Fibroblast of upper back skin (primary cell): ENCODE measurements at places on chromosomes 2 and 18.

DNA sequence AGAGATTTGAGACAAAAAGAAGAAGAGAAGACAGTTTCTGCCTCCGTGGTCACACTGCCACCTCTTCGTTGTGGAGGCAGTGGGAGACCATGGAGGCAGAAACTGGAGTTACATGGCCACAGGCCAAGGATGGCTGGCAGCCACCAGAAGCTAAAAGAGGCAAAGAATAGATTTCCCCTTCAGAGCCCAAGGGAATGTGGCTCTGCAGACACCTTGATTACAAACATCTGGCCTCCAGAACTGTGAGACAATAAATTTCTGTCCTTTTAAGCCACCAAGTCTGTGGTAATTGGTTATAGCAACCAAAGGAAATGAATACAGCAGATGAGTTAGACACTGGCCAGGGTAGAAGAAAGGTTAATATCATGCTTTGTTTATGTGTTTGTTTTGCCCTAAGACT lies 420.4 kb upstream of the LYPD1 start:
- no peak for DNase-seq

GRCh38 chr18:48798334-48799245 lies 152.2 kb downstream of the SMAD7 start:
- DNase-seq, result no peak

DNA sequence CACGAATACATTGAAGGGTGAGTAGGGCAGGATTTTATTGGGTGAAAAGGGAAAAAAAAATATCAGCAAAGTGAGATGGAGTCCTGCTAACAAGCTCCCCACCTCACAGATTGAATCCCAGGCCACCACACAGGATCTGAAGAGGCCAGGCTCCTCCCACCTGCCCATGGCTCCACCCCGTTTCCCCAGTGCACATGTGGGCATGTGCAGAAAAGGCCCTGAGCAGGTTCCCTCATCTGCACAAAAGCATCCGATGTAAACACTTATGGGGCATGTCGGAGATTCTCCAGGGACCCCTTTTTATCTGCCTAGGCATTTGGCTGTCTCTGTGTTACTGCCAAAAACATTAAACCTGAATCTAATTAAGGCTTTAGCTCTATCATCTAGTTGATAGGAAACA lies 35.2 kb downstream of the SKA1 start:
- DNase-seq, result no peak

GRCh38 chr2:180495606-180496005 lies 484.8 kb upstream of the UBE2E3 start:
- peak; percentile 22 for DNase-seq

- peak; percentile 41 for DNase-seq
Measured at GRCh38 chr2:85723707-85724360, 29.7 kb downstream of the GNLY start.

GRCh38 chr2:75729861-75730260 lies 19.1 kb upstream of the GCFC2 start:
- no peak for DNase-seq

GRCh38 chr2:192298664-192299063 lies 103.9 kb upstream of the TMEFF2 start:
- peak; percentile 6 for DNase-seq

DNA sequence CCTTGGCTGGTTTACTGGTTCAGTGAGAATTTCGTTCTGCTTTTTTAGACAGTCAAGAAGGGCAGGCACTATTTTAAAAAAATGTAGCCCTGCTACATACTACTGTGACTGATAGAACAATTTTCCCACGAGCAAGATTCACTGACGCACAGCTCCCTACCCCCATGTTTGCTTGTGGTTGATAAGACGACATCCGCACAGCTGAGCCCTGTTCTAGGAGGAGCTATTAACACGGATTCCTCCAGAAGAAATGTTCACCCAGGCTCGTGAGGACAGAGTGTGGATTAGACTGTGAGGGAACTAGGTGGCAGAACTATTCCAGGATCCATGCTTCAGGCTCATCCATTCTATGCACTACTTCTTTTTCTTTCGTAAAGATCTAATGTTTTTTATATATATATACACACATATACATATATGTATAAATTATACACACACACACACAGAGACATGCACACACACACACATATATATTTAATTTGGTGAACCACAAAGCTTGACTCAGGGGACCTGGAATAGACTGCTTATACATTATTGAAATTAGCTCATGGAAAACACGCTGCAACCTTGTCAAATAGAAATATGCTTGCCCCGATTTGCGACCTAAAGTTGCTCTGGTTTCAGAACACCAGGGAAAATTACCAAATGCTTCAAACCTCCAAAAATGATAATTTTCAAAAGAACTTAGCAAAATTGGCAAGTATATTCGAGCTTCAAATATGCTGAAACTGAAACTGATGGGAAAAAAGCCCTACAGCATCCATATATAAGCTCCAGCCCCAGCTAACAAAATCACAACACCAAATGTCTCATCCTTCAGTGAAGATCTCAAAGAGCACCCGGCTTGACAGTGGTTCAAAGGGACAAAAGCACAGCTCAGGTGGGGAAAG lies 370.4 kb downstream of the SOCS6 start:
- no peak for DNase-seq

- peak; percentile 67 for DNase-seq
Measured at GRCh38 chr2:17470855-17471641, 47.2 kb downstream of the RAD51AP2 start.

GRCh38 chr2:183993052-183993451 lies 605.3 kb upstream of the ZNF804A start:
- DNase-seq, result no peak

DNA sequence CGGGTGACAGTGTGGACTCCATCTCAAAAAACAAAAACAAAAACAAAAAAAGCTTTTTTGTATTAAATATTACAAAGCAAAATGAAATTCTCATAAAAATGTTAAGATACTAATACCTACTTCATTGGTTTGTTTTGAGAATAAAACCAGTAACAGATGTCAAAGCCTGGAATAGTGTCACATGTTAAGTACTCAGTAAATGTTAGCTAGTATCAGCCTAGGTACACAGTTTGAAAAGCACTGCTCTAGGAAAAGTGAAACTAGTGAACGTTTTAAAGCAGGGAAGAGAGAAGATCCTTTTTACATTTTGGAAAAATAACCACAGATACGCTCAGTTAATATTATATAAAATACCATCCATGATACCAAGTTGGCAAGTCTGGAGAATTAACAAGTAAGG lies 37.1 kb upstream of the ADAM17 start:
- no peak for DNase-seq

DNA sequence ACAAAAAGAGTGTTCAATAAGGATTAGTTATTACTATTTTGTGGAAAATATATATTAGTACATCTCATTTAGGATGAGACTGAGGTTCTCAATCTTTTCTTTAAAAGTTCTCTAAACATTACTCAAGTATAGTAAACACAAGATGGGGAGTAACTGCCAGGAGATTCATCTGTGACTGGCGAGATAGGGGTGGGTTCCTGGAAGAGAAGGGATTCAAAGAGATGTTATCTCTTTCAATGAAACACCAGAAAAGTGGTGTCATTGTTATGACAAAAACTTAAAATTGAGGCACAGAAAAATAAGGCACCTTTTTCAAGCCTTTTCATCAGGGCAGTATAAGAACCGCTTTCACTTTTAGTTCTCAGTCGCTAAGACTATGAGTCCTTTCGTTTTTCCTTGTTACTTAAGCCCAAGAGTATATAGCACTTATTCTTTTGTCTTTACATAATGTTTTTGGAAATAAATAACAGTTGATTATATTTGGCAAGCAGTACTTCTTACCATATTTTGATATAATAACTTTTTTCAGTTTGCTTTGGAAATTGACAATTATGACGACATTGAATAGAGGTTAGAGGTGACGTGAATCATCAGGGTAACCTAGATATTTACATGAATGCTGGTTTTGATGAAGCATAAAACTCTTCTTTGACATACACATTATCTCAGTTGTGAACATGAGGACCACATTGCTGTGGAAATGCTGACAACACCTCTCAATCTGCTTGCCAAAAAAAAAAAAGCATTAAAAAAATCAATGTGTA lies 393.9 kb upstream of the TCF4 start:
- no peak for DNase-seq

GRCh38 chr18:63321291-63321690 lies 1.7 kb upstream of the BCL2 start:
- no peak for DNase-seq

DNA sequence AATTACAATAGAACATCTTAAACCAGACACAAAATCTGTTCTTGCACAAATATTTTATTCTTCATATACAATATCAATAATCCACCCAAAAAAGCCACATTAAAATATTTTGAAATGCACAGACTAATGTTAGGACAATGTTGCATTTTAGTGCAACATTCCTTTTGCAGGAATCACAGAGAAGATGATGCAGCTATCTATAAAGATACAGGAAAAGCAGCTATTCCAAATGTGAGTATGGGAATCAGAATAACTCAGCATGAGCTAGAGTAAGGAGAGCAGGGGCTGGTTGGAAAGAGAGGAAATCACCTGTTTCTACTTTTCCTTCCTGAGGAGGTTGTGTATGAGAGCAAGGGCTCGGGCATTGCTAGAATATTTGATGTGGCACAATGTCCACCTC lies 4.8 kb downstream of the C2orf66 start:
- DNase-seq, result peak; percentile 31

GRCh38 chr2:66445925-66446871 lies 11.3 kb downstream of the MEIS1 start:
- peak; percentile 70 for DNase-seq

DNA sequence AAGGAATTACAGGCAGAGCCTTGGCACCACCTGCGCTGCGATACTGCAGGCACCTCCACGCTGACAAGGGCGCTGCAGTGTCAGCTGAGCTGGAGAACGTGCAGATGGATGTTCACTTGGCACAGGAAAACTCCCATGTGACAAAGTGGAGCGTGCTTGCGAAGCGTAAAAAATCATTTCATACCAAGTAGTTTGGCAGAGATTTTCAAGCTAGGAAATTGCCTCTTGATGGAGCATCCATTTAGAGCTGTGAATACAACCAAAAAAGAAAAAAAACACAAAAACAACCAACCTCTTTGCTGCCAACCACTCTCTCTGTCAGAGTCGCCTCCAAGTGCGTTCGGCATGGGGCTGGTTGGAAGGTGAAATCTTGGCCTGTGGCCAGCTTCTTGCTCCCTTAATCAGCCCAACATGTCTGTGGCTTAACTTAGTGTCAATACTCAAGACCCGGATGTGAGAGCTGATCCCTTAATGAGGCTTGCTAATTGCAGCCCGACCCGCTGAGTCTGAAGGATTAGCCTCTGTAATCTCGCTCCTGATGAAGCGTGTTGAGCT lies 38.1 kb downstream of the ACOXL start:
- DNase-seq, result peak; percentile 3

- peak; percentile 9 for DNase-seq
Measured at GRCh38 chr2:126749537-126749936, 93.6 kb downstream of the GYPC start.

GRCh38 chr2:101012054-101012705 lies 10.1 kb downstream of the RPL31 start:
- no peak for DNase-seq

DNA sequence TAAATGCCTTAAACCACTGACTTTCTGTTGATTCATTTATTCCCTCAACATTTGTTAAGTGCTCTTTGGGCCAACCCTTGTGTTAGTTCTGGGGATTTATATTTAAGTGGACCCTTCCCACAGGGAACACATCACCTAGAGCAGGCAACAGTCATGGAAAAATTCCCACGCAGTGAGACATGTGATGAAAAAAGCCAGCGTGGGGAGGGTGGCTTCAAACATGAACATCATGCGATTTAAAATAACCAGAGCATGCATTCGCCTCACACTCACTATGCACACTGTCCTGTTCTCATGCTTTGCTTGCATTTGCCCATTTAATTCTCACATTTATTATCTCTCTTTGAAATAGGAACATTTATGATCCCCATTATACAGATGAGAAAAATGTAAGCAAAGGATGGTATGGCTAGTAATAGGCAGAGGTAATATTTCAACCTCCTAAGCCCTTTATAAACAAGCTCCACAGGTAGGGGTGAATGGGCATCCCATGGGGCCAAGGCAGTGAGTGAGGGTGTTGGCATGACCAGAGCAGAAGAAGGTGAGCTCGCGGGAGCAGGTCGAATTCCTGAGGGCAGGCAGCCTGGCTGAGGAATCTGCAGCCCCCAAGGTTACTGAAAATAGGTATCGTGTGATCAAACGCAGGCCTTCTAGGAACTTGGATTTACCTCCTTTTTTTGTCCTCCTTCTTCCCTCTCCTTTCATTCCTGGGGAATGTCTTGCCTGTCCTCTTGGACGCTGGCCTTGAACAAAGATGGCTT lies 297.8 kb downstream of the MYCN start:
- DNase-seq, result no peak

DNA sequence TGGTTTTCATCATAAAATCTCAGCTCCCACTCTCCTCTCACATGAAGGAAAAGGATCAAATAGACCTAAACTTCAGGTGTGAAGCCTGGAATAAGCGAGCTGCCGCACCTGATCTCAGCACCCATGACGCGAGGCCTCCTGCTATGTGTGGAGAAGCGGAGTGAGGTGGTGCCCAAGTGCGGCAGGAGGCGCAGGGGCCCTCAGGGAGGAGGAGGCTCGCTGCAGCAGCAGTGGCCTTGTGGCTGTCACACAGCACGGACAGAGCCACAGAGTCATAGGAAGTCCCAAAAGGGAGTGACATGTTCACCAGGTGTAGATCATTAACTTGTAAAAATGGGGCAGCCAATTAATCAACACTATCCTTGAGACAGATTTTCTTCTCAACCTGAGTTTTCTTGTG lies 9.1 kb downstream of the SCLY start:
- no peak for DNase-seq

- DNase-seq, result no peak
Measured at GRCh38 chr2:107437807-107438206, 388.9 kb upstream of the RGPD4 start.

- no peak for DNase-seq
Measured at GRCh38 chr18:11820697-11821096, 30.5 kb upstream of the CHMP1B start.

- DNase-seq, result peak; percentile 85
Measured at GRCh38 chr2:174024524-174025270, 59.5 kb upstream of the SP3 start.

- no peak for DNase-seq
Measured at GRCh38 chr2:219037783-219038499, 3.4 kb downstream of the CFAP65 start.

- peak; percentile 90 for DNase-seq
Measured at GRCh38 chr2:189287982-189288521, 108.5 kb upstream of the COL5A2 start.

DNA sequence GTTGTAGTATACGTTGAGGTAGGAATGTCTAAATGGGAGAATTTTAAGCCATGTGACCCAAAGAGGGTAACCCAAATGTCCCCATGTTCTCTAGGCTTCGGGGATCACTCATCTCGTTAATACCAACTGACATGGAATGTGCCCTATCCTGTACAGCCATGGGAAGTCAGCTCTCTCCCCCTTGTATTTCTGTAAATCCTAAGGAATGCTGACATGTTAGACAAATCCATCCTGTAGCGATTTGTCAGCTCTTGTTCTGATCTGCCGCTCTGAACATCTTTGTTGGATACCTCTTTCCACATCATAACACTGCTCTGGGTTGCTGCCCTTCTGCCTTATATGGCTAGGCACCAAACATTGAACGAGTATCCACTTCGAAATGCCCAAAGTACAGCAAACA lies 350.6 kb downstream of the RND3 start:
- DNase-seq, result no peak

GRCh38 chr2:164773635-164774034 lies 68.0 kb downstream of the COBLL1 start:
- no peak for DNase-seq

- no peak for DNase-seq
Measured at GRCh38 chr2:118339386-118339785, 251.1 kb downstream of the INSIG2 start.

- DNase-seq, result peak; percentile 89
Measured at GRCh38 chr2:71631411-71631931, 178.1 kb downstream of the DYSF start.

- DNase-seq, result no peak
Measured at GRCh38 chr2:24576146-24576545, 85.1 kb downstream of the NCOA1 start.
